ENCODE measurements at places on chromosomes 12 and 14. TPM values are rescaled to one million over a fixed set of nuclear protein-coding genes. Genes with fewer than 3 reads are reported as not detected.

Gene LMO3
- 0.57 TPM for total RNA-seq

Gene CLECL1
- not detected for total RNA-seq

Gene RASSF9
- total RNA-seq, result 11.5 TPM

Gene CDKN3
- total RNA-seq, result 1.9 TPM

Gene SERPINA1
- total RNA-seq, result 5.3 TPM
